WERI-Rb-1 (cell line): ENCODE measurements at places on chromosomes 2 and 18.

GRCh38 chr2:231355508-231356465 lies 39.7 kb upstream of the B3GNT7 start:
- DNase-seq, result no peak

GRCh38 chr2:238884812-238885408 lies 37.0 kb downstream of the TWIST2 start:
- DNase-seq, result no peak

- DNase-seq, result no peak
Observed at GRCh38 chr18:27223526-27224291, 38.6 kb upstream of the CHST9 start.

- no peak for DNase-seq
Observed at GRCh38 chr2:29839306-29839705, 82.1 kb downstream of the ALK start.

DNA sequence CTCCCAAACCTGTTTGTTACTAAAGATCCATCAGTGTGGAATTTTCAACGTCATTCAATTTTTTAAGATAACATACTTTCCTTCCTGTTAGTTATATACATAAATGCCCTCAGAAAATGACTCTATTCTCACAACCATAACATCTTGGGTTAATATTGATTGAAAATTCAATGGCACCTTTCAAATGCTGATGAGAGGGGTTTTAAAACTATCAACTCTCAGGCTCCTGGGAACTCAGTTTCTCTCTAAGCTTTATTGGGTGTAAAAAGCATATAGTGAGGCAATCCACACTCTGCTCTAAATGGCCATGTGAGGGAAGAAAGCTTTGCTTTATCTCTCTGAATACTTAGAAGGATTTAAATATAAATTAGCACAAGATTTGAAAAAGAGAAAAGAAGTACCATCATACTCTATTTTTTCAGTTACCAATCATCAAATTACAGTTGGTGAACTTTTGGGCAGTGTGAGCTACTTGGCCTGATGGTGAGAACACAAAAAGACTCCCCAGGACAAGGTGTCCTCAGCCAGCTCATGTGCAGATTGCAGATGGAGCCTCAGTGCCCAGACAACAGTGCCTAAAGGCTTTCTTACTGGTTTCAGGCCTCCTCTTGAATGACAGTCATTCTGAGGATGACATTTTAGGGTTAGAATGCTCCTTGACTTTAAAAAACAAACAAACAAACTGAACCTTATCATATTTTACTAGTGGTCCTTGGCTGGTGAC lies 24.6 kb upstream of the CERS6 start:
- no peak for DNase-seq
